ENCODE measurements at places on chromosomes 11 and 22. TPM values are rescaled to one million over a fixed set of nuclear protein-coding genes. Genes with fewer than 3 reads are reported as not detected.

The PLET1 gene
- 0.09 TPM for total RNA-seq

The C11orf91 gene
- total RNA-seq, result not detected

The PIH1D2 gene
- 1.6 TPM for total RNA-seq

The LAMTOR1 gene
- 74.5 TPM for total RNA-seq

The GAL3ST3 gene
- 0.42 TPM for total RNA-seq

The CTTN gene
- total RNA-seq, result 31.4 TPM

DNA sequence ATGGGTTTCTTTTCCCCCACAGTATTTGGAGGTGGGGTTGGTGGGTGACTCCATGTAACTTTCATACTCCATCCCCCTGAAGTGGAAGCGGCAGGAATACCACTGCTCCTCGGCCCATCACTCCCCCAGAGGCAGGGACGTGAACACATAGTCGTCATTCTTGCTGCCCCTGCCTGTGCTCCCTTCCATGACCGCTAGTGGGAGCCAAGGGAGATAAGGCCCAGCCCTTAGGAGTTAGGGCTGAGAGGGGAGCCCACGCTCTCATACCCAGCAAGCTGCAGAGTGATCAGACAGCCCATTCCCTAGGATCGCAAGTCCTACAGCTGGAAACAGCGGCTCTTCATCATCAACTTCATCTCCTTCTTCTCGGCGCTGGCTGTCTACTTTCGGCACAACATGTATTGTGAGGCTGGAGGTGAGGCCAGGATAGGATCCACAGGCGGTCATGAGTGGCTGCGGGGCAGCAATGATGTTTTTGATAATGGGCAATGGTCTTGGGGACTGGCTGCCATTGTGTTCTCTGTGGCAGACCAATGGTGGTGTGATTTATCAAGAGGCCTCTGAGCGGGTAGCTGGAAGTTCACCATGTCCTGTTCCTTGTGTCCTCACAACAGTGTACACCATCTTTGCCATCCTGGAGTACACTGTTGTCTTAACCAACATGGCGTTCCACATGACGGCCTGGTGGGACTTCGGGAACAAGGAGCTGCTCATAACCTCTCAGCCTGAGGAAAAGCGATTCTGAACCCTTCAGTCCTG, 15.9 kb downstream of the RHOG start:
- H3K36me3 ChIP-seq, result peaks cover 47% of the 10 kb centered on the region
- peaks cover 4% of the 10 kb centered on the region for H3K4me1 ChIP-seq
- DNase-seq, result no peak
- H3K27ac ChIP-seq, result no peak overlapping the region
- H3K4me3 ChIP-seq, result no peak overlapping the region
- H3K27me3 ChIP-seq, result no peaks in the 10 kb centered on the region

DNA sequence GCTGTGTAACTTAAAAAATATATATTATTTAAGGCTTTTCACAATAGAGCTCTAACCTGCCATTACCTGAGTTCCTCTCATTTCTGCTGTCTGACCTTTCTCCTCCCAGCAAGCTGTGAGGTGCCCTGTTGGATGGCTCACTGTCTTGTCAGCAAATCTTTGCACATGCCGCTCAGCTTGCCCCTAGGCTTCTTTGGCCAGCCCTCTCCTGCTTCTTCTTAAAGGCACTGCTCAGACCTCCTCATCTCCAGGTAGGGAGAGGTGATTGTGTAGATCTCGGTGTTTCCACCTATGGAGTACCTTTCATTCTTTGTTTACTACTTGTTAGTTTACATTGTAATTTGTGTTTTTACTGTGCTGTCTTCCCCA, 96.5 kb downstream of the EXT2 start:
- no peak overlapping the region for H3K4me3 ChIP-seq
- H3K4me1 ChIP-seq, result no peaks in the 10 kb centered on the region
- no peaks in the 10 kb centered on the region for H3K36me3 ChIP-seq
- no peaks in the 10 kb centered on the region for H3K27me3 ChIP-seq

DNA sequence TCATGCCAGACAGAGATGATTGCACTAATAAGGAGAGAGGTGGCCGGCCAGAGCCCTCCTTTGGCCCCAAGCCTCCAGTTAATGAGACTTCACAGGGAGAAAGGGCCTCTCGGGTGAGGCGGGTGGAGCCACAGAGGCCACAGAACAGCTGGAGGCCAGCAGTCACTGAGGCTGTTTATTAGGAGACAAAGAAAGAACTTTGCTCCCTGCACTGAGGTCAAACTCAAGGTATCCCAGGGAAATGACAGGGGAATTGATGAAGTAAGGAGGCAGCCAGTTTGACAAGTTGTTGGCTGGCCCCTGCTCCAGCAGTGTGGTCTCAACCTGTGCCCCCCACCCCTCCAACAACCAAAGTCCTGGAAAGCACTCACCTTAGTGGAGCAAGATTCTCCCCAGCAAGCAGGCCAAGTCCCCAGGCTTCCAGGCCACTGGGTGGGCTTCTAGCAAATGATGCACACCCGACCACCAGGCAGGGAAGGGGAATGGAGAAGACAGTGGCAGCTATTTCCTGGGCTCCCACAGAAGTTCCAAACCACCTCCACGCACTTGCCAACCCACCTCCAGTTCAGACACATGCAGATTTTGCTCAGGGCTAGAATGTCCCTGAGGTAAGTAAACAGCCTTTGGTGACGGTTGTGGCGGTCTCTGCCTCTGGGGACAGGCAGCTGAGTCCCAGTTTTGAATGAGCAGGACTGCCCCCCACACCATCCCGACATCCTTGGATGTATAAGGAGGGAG, 53.2 kb downstream of the RPUSD4 start:
- no peaks in the 10 kb centered on the region for H3K27me3 ChIP-seq
- H3K27ac ChIP-seq, result no peak overlapping the region
- H3K4me3 ChIP-seq, result no peak overlapping the region
- H3K4me1 ChIP-seq, result peaks cover 4% of the 10 kb centered on the region
- no peaks in the 10 kb centered on the region for H3K36me3 ChIP-seq

DNA sequence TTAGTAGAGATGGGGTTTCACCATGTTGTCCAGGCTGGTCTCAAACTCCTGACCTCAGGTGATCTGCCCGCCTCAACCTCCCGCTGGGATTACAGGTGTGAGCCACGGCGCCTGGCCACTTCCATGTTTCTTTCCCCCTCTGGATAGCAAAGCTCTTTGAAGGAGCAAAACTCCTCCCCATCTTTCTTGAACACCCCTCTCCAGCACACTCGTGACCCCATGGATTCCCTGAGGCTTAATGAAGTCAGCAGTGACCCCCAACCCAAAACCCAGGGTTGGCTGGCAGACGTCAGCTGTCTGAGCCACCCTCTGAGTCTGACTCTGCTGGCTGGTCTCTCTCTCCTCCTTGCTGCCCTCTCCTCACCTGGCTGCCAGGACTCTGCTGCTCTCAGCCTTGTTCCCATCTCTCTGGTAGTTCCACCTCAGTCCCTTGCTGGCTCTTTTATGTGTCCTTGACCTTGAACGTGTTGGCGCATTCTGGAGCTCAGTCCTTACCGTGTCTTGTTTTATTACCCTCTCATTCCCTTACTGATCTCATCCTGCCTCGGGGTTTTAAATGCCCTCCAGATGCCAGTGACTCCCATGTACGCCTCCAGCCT, 44.5 kb downstream of the PARVG start:
- no peak overlapping the region for H3K27ac ChIP-seq
- no peak for DNase-seq
- no peaks in the 10 kb centered on the region for H3K4me1 ChIP-seq
- no peak overlapping the region for H3K4me3 ChIP-seq
- peaks cover 2% of the 10 kb centered on the region for H3K27me3 ChIP-seq

DNA sequence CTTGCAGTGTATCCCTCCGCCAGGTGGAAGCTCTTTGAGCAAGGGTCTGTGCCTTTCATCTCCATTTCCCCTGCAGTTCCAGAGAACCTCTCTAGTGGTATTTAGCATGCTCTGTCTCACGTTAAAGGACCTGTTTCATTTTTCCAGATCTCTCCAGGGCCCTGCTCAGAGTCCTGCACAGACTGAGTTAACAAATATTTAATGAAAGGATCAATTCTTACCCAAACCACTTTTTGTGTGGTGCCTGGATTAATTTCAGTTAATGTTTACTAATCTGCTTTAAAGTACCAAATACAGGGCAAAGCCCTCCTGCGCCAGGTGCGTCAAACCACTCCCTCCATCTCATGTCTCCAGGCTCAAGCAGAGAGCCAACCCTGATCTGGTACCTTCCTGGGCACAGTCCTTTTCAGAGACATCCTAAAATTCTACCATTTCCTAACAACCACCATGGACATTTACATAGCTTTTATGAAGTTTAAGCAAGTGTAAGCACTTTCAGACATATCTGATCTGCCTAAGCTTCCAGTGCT, 18.7 kb upstream of the ACER3 start:
- no peak for DNase-seq
- H3K27ac ChIP-seq, result no peak overlapping the region
- H3K4me3 ChIP-seq, result no peak overlapping the region
- H3K36me3 ChIP-seq, result no peaks in the 10 kb centered on the region
- no peaks in the 10 kb centered on the region for H3K4me1 ChIP-seq

DNA sequence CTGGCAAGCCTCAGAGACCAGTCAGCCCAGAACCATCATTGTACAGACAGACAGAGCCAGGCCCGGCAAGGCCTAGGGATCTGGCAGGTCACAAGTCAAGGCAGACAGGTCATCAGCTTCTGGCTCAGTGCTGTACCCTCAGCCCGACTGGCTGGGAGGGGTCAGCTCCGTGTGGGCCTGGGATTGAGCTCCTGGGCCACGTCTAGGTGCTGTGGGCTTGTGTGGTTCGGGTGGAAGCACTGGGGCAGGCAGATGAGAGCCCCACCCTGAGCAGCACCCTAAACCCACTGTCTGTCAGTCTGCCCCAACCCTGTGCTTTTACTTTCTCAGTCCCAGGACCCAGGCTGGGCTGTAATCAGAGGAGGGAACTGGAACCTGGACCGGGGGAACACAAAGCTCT, 26.9 kb upstream of the P2RY2 start:
- H3K27me3 ChIP-seq, result no peaks in the 10 kb centered on the region
- no peak overlapping the region for H3K27ac ChIP-seq
- no peak for DNase-seq
- H3K36me3 ChIP-seq, result no peaks in the 10 kb centered on the region
- no peak overlapping the region for H3K4me3 ChIP-seq

- H3K36me3 ChIP-seq, result no peaks in the 10 kb centered on the region
- no peak overlapping the region for H3K4me3 ChIP-seq
- peaks cover 27% of the 10 kb centered on the region for H3K4me1 ChIP-seq
- H3K27me3 ChIP-seq, result no peaks in the 10 kb centered on the region
- no peak for DNase-seq
Observed at GRCh38 chr22:44492036-44492405, 6.0 kb downstream of the RTL6 start.

DNA sequence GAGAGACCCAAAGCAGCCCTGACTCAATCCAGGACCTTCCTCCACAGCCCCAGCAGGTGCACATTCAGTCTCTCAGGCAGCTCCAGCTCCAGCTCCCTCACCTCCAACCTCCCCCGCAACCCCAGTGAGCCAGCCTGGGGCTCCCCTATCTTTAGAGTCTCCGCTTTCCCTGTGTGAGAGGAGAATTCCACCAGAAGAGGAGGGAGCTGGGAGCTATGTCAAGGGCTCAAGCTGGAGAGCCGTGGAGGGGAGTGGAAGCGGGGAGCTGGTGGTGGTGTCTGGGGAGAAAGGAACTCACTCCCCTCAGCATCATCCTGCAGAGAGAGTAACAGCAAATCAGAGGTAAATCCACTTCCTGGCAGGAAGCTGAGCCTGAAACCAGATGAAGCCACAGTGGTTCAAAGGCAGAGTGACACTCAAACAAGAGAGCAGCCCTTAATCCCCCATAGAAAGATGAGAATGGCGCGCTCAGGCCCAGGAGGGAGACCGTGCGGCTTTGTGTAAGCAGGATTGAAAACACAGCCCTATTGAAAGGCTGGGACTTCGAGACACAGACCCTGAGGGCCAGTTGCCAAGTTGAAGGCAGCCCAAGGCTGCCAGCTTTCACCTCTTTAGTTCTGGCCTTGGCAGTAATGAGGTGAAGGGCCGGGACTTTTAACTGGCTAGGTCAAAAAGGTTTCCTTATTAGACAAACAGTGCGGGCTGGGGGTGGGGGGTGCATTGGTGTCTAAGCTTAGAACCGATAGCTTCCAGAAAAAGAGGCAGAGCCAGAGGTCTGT, 21.4 kb upstream of the CDON start:
- H3K36me3 ChIP-seq, result no peaks in the 10 kb centered on the region
- H3K27me3 ChIP-seq, result no peaks in the 10 kb centered on the region
- DNase-seq, result no peak
- H3K4me3 ChIP-seq, result no peak overlapping the region

DNA sequence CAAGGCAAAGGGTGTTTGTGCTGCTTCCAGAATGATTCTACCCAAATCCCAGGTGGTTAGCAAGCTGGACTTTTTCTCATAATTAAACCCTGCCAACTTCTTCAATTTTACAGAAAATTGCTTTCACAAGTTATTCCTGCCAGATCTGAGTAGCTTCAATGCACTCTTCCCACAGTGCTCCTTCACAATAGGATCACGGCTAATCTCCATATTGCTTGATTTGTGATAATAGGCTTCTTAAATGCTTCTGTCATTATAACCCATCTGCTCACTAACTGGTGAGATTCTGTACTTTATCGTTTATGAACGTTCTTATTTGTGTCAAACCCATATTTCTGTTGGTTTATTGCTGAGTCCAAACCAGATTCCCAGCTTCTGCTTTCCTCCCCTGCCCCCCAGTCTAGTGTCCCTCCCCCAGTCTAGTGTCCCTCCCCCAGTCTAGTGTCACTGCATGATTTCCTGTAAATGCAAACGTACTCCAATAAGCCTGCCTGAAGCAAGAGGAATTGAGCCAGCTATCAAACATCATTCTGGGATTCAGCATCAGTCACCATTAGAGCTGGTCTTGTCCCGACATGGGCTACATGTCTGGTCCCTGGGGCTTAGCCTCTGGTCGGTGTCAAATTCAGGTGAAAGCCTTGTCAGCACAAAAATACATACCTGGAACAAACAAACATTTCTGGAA, 14.0 kb downstream of the MMP3 start:
- H3K4me3 ChIP-seq, result no peak overlapping the region
- H3K27me3 ChIP-seq, result no peaks in the 10 kb centered on the region
- H3K27ac ChIP-seq, result no peak overlapping the region
- H3K36me3 ChIP-seq, result no peaks in the 10 kb centered on the region
- no peak for DNase-seq

DNA sequence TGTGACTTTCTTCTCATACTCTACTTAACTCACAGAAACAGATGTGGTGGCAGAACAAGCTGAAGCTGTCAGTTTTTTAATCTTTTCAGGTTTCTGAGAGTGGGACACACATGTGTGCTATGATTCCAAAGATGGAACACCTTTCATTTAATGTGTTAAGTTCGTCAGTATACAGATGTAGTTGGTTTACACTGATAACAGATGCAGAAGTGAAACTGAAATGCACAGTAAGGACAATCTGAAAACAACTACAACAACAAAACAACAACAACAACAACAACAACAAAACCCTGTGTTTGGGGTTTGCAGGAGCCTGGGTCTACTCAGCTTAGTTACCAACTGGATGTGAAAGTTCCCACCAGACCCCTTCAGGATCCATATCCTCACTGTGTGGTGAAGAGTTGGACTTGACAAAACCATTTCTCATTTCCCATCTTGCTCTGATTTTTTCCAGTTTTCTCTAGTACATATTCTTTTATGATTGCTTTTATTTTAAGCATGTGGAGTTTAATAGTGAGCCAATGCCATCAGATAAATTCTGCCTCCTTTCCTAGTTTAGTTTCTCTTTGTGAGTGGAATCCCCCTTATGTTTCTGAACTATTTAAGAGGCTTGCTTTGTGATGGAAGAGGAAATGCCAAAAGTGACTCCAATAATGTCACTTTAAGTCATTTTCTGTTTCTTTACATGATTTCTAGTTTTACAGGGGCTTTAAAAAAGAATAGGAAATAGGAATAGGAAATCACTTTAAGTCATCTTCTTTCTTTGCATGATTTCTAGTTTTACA, 47.8 kb downstream of the ARHGAP42 start:
- H3K27ac ChIP-seq, result no peak overlapping the region
- H3K4me3 ChIP-seq, result no peak overlapping the region
- no peaks in the 10 kb centered on the region for H3K4me1 ChIP-seq
- H3K27me3 ChIP-seq, result no peaks in the 10 kb centered on the region
